Fibroblast of skin of left quadriceps (primary cell): ENCODE measurements at places on chromosomes 11 and 22.

DNA sequence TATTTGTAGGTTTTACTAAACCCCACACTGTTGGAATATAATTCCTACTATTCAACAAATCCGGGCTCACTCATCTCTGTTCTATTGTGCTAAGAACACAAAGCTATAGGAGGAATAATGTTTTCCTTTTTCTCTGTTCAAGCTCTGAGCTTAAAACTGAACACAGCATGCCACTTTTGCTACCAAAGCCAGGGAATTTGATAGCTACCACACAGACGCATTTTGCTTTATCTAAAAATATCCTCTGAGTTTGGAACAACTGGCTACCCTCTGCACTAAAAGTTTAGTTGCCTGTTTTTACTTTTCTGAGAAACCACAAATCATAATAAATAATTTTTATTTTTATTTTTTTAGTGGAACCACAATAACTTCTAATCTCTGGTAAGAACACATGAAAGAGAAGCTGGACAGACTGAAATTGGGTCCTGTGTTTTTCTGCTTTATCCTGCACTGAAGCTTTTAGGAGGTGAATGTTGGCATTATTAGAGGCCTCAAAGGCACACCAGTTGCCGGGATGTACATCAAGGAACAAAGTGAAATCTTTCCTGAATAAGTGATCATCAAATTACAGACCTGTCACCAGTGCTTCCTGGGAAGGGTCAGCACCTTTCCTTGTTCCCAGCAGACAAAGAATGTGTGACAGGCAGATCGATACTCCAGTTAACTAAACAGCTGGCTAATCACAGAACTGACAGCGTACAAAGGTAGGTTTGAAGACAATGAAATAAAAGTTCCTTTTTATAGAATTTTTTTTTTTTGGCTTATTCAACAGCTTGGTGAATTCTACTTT, 523.2 kb upstream of the TENM4 start:
- no peak for DNase-seq

DNA sequence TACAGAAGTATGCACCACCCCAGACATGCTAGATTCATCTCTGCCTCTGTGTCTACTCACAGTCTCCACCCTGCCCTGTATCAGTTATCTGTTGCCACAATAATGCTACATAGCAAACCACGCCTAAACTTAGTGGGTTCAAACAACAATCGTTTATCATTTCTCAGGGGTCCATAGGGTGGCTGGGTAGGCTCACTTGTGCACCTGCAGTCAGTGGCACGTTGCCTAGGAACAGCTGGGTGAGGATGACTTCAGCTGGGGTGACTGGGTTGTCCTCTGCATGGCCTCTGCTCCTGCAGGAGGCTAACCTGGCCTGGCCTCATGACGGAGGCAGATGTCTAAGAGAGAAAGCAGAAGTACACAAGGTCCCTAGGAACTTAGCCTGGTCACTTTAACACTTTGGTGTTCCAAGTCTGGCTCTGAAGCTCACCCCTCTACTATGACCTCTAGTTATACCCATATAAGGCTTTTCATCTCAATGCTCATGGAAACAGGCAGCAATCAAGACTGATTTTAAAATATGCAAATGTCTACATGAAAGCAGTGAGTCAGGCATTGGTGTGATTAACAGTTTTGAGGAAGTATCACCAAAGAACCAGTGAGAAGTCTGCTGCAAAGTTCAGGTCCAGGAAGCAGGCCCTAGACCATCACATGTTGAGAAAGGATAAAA, 10.7 kb downstream of the OLFML1 start:
- no peak for DNase-seq

GRCh38 chr22:31639436-31640039, 22.5 kb downstream of the PISD start:
- no peak for DNase-seq

DNA sequence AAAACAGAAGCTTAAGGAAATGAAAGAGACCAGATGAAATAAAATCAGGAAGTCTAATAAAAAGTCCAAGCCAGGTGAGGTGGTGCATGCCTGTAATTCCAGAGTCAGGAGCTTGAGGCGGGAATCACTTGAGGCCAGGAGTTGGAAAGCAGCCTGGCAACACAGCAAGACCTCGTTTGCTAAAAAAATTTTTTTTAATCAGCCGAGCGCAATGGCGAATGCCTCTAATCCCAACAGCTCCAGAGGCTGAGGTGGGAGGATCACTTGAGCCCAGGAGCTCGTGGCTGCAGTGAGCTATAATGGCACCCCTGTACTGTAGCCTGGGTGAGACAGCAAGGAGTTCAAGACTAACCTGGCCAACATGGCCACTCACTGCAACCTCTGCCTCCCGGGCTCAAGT, 8.0 kb downstream of the RAB6A start:
- no peak for DNase-seq
